SHP77 (cell line): ENCODE measurements at places on chromosomes 11 and 22.

DNA sequence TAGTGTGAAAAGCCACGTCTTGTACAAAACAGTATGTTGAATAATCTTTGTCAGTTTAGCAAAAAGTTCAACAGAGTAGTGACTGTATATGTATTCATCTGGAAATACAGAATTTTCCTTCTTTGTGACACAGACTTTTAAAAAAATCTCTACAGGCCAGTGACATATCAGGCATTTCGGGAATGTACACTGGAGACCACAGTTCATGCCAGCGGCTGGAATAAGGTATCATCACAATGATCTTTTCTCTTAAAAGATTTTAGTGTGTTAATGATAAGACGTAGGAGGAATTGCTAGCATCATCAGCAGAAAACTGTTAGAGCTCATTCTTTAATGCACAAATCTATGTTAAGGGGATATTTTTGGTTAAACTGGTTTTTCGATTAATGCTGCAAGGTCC lies 57.4 kb downstream of the BCL2L13 start:
- no peak for DNase-seq

DNA sequence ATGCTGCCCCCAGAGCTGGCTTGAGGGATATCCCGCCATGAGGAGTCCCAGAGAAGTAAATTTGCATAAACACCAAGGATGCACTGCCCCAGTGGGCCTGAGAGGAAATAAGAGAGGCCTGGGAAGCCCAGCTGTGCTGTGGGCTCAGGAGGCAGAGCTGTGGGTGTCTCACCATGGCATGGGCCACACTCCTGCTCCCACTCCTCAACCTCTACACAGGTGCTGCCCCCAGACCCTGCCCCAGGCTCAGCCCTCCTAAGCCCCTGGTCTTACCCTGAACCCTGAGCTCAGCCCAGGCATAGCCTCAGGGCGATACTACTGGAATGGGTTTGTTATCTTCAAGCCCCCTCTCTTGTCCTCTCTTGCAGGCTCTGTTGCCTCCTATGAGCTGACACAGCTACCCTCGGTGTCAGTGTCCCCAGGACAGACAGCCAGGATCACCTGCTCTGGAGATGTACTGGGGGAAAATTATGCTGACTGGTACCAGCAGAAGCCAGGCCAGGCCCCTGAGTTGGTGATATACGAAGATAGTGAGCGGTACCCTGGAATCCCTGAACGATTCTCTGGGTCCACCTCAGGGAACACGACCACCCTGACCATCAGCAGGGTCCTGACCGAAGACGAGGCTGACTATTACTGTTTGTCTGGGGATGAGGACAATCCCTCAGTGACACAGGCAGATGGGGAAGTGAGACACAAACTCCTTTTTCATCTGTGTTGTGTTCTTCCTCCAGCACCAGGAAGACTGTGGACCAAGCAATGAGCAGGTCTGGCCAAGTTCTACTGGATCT lies 59.9 kb downstream of the GGTLC2 start:
- DNase-seq, result no peak

- no peak for DNase-seq
Measured at GRCh38 chr22:50522806-50523438, 2.5 kb downstream of the SCO2 start.

DNA sequence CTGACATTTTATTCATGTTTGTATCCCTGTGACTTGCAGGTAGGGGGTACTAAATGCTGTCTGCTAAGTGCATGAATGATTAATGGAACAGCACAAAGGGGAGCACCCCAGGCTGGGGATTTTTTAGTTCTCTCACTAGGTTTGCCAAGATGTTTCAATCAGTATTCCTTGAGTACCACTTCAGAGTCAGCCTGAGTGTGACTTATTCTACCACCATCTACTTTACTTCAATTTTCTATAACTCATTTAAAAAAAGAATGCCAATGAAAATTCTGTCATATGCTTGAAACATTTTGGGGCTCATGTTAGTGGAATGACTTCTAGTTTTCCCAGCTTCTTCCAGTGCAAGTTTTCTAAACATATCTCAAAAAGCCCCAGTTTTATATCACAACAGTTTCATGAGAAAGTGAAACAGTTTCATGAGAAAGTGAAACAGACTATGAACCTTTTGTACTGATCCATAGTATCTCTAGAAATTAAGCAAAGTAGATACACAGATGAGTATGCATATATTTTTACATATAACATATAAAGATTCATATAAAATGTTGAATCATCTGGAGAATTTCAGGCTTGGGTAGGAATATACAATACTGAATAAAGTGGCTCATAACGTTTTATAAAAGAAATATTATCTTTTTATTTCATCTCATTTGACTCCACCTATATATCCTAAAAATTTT lies 252.4 kb downstream of the GRM5 start:
- no peak for DNase-seq

GRCh38 chr11:91664521-91664920 lies 560.1 kb upstream of the FAT3 start:
- DNase-seq, result no peak

- DNase-seq, result no peak
Measured at GRCh38 chr11:1410366-1411291, 20.9 kb downstream of the BRSK2 start.

GRCh38 chr11:93017821-93018690 lies 48.6 kb downstream of the MTNR1B start:
- DNase-seq, result no peak

GRCh38 chr11:59152312-59152951 lies 9.8 kb downstream of the FAM111A start:
- no peak for DNase-seq

- no peak for DNase-seq
Measured at GRCh38 chr11:134383576-134384221, 28.3 kb downstream of the B3GAT1 start.

GRCh38 chr22:49179175-49179574 lies 648.5 kb downstream of the BRD1 start:
- no peak for DNase-seq
